HL-60 (cell line): ENCODE measurements at places on chromosomes 1 and 21.
A peak's percentile ranks its signal among the peaks of the same experiment; 100 is the strongest.

- peak; percentile 23 for DNase-seq
Measured at GRCh38 chr1:3453891-3454810, at the start of gene ARHGEF16. Gene ARHGEF16, plus strand, starts transcription at chr1:3454665. Its CDS starts 8,420 bp downstream, at chr1:3463085.

DNA sequence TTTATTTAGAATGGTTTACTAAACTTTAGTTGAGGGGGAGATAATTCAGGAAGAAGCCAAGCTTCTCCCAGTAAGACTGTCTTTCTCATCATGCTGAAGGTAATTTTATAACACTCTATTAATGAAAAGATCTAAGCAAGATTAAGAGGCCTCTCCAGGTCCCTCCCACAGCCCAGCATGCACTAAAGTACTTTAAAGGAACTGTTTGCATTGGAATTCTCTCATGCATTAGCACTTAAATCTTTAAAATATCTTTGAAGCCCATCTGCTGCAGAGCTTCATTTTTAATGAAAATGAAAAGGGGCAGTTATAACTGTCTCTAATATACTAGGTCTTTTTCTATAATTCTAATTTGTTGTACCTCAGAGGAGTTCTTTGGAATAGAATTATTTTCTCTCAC lies 1379.1 kb upstream of the ADGRL4 start:
- no peak for DNase-seq

DNA sequence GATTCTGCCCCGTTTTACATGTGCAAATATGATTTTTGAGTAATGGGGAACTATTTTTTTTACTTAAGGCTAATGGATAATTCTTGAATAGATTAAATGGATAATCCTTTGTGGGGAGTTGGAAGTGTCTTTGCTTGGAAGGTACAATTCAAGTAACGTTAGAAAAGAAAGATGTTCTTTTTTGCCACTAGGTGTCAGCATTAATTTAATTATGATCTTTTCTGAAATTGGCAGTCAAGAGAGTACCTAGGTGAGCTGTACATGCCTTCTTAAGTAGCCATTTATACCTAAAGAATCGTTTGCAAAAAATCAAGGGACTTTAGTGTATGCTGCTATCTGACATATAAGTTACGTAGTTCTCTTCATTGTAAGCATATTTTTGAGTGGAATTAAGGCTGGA lies 2.2 kb downstream of the FBXO28 start:
- peak; percentile 46 for DNase-seq

DNA sequence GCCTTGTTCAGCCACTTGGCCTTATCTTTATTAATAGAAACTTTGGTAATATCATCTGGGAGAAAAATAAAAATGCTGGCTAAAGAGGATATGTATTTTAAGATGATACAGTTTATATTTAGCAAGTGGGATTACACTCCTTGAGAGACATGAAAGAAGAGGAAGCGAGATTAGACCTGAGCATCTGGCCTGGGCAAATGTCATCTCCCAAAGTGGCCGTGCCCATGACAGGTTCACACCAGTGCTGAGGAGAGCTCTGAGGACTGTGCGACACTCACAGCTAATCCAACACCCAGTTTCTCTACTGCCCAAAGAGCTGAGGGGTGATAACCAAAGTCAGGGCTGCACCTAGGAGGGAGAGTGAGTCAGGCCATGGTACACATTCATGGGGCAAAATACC lies 121.7 kb upstream of the DUSP10 start:
- DNase-seq = no peak

DNA sequence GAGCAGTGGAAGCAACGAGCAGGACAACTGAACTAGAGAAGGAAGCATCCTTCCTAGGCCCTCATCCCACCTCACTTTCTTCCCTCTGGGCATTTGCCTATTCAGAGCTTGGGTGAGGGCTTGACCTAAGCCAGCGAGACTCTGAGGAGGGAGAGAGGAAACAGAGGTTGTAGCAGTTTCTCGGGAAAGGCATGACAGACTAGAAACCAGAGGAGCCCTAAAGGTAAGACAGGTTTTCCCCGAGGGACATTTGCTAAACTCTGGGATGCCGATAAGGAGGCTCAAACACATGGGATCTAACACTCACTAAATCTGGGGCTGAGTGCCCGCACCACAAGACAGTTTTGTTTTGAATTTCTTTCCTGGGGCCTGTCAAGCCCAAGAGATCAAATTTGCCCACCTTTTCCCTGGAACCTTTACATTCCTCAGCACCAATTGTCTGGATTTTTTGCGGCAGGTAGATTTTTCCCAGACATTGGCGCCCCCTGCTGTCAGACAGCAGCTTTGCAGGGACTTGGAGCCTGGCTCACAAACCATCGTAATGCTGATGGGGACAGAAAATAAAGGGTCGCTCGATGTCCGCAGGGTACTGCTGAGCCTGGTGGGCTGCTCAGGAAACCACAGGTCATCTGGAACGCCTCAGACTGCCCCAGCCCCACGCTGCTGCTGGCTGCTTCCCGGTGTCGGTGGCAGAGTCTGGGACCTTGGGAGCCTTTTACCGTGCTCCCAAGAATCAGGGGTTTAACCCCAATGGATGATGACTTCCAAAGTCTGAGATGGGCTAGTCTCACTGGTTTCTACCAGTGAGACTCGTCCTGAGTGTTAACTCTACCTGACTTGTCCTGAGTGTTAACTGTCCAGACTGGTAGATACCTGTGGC lies 23.4 kb upstream of the TSPAN2 start:
- no peak for DNase-seq

- DNase-seq = no peak
Measured at GRCh38 chr1:167905671-167906070, 8.3 kb downstream of the ADCY10 start.

DNA sequence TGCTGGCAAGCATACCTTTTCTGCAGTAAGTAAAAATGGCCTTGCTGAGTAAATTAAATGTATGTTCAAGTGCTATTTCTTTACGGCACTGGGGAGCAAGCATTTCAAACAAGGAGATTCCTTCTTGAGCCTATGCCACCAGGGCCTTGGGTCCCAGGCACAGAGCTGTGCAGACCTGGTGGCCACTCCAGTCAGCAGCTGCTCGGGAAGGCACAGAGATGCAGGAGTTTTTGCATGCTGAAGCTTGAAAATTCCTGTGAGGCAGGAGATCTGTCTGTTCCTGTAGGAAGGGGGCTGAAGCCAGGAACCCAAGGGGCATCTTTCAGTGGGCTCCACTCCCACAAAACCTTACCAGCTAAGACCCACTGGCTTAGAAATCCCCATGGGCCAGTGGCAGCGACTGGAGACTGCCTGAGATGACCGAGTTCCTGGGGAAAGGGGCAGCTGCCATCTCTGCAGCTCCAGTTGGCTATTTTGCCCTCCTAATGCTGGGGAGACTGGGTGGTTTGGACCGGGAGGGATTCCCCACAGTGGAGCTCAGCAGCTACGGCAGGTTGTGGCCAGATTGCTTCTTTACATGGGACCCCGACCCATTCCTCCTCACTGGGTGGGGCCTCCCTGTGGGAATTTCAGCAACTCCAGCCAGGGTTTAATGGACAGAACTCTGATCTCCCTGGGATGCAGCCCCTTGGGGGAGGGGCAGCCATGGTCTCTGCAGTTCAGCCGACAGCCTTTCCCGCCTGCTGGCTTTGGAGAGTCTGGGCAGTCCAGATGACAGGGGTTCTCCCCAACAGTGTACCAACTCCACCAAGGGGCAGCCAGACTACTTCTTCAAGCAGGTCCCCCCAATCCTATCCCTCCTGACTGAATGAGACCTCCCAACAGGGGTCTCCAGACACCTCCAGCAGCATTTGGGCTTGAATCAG lies 8.4 kb upstream of the PGBD2 start:
- no peak for DNase-seq

GRCh38 chr1:153485863-153486262 lies 25.4 kb upstream of the S100A7 start:
- no peak for DNase-seq
